ENCODE measurements at places on chromosomes 2 and 18.
A peak's percentile ranks its signal among the peaks of the same experiment; 100 is the strongest.

DNA sequence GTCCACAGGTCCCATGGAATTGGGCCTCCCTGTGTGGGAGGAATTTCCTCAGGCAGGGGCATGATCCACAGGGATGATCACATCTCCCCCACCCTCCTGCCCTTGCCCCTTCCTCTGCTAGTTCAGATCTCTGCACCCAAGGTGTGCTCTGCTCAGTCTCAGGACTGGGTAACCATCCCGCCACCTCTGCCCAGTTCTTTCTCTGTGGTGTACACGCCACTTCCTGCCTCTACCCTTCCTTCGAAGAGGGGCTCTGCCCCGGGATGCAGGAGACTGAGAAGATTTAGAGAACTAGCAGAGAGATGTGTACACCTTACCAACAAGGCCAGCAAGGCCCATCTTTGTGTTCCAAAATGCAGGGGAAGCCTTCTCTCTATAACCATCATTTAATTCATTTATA lies 160.4 kb downstream of the CELF4 start:
- no peak for DNase-seq

DNA sequence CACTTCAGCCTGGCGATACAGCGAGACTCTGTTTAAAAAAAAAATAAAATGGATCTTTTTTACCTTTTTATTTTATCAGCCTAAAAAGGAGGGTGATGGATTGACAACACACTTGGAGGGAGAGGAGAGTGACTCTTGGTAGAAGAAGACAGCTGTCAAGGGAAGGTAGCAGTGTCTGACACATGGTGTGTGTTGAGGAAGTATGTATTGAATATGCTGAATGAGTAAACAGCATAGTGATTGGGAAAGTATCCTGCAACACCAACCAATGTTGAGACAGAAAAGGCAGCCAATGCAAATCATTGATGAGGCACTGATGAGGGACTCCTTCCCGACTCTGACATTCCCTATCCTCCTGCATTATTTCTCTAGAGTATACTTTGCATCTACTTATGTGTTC lies 306.4 kb downstream of the LPIN1 start:
- no peak for DNase-seq

GRCh38 chr2:72515696-72516095 lies 310.1 kb downstream of the EXOC6B start:
- DNase-seq, result no peak

- DNase-seq, result no peak
Measured at GRCh38 chr18:76699923-76700322, 122.4 kb upstream of the ZNF236 start.

DNA sequence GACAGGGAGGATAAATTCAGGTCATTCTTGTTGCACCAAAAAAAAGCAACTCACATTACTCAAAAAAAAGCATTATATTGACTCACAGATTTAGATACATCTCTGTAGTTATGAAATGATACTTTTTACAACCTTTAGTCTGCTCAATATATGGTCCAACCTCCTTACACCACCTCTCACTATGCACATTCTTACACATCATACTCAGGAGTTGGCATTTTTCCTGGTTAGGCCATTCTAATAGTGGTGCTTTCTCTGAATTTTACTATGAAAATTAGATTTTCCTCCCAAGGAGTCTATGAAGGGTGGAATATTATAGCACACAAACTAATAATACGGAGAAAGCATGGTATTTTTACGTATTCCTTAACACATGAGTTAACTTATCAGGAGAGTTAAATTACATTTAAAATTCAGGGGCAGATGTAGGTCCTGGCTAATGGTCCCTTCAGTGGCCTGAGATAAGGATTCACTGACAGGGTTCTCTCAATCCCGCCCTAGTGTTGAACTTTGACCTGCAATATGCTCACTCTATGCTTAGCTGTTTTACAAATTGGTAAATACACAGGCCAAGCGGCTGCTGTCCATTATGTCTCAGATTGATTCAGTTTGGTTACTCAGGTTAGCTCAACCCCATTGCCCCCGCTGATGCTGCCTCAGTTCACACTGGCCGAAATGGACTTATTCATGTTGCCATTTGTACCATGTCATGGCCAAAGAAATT lies 153.6 kb downstream of the NCKAP5 start:
- no peak for DNase-seq

GRCh38 chr2:8229546-8229986 lies 452.3 kb upstream of the ID2 start:
- DNase-seq, result peak; percentile 15

- no peak for DNase-seq
Measured at GRCh38 chr2:128408349-128409305, 90.0 kb upstream of the HS6ST1 start.

- DNase-seq, result no peak
Measured at GRCh38 chr2:186913870-186914269, 64.9 kb upstream of the ZSWIM2 start.

- DNase-seq, result no peak
Measured at GRCh38 chr2:19187323-19188020, 171.0 kb downstream of the OSR1 start.

DNA sequence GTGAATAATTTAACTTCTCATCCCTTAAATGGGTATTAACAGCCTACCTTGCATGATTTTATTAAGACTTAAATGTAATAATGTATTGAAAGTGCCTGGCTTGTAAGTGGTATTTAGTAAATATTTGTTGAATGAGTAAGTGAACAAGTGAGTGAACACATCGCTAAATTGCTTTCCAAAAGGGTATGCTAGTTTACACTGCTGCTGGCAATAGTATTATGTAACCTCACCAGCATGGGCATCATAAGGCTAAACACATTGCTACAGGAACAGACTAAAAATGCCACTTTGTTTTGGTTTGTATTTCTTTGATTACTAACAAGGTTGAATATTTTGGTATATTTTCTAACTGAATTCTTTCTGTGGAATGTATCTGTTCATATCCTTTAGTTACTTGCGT lies 9.8 kb downstream of the WDR43 start:
- DNase-seq, result no peak

DNA sequence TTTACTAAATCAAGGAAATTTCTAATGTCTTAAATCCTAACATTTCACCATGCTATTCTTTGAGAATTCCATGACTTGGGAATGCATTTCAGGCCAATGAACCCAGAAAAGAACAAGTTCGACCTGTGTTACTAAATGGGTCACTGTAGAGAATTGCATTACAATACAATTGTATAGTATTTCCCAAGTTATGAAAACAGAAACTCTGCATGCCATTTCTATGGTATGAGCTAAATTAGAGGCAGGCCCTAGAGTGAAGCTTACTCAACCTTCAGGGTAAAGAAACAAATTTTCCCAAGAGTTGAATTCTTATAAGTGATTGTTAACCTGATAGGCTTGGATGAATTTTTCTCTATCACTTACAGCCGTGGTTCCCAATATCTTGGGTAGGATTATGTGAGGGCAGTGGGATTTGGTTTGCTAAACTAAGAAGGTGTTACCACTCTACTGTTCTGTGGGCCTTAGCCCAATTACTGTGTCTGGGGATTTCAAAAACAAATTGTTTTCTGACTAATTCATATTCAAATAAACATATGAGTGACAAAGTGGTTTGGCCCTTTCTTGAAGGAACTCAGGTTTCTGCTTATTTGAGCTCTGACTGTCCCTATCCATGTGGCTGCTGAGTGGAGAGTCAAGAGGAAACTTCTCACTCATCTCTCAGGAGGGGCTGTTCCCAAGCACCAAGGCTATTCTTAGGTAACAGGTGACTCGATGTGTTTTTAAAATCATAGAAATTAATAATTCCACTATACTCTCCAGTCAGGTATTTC lies 11.2 kb upstream of the SERPINB7 start:
- DNase-seq, result no peak

DNA sequence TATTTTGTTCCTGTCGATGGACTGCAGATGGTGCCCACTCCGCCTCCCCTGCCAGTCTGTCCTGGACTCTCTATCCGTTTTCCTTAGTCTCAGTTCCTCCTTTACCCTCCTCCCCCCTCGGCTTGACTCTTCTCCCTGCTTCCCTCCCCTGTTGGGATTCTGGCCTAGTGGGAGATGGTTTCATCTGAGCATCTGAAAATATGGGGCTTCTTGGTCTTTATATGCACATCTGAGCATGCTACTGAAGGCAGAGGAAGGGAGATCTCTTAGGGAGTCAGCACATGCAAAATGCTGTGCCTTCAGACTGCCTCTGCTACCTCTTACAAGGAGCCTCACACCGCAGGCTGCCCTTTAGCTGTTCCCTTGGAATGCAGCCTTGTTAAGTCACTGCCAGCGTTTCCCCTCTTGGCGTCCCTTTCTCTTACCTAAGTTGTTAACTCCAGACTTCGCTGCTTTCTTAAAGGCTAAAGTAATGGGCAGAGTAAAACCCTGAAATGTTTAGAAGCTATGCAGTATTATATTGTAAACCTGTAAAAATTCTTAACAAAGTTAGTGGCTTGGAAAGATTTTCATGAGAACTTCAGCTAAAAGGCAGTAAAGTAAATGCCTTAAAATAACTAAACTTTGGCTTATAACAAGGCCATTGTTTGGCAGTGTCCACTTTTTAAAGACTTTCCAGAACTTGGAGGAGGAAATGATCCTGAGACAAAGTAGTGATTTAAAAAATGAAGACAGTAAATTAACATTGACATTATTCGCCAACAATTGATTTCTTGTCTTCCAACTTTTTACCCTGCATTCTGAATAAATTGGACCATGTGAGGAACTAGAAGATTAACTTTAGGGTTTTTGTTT lies 49.8 kb downstream of the LDLRAD4 start:
- DNase-seq, result no peak

GRCh38 chr18:69659142-69659651 lies 258.5 kb downstream of the DOK6 start:
- no peak for DNase-seq

- DNase-seq, result no peak
Measured at GRCh38 chr2:241018051-241018891, 19.9 kb downstream of the SNED1 start.

- DNase-seq, result no peak
Measured at GRCh38 chr2:6866982-6867381, 1.3 kb upstream of the CMPK2 start.

GRCh38 chr2:16139663-16140615 lies 199.6 kb downstream of the MYCN start:
- no peak for DNase-seq

GRCh38 chr2:79887747-79888374 lies 375.0 kb downstream of the CTNNA2 start:
- DNase-seq, result peak; percentile 12

DNA sequence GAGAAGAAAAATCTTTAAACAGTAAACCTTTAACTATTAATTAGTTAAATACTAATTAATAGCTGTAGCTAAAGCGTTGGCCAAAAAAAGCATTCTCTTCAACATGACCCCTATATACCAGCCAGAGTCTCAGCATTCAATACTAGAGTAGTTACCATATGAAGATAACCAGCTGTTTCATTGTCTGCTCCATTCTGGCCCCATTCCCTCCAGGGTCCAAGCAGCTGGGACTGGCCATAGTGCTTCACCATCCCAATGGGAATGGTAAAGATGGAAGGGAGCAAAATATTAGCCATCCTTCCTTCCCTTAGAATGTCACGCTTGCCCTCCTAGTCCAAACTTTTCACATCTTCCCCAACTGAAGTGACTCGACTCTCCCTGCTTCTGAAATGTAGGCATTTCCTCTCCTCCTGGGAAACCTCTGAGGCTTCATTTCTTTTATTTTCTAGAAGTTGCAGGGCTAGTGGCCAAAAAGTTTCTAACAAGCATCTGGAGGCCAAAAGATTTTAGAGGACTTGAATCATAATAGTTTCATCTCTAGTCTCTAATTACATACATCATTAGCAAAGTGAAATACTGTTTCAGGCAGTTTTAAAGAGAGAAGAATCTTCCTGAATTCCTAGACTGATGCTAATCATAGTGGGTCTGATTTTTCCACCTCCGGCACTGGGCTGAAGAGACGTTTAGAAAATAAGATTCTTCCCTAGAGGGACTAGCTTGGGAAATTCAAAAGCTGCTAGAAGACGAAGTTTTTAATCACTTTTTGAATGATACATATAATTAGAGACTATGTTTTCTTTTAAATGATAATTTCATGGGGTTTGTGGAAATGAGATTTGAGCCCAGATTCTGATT lies 52.7 kb downstream of the CCDC68 start:
- DNase-seq, result no peak

DNA sequence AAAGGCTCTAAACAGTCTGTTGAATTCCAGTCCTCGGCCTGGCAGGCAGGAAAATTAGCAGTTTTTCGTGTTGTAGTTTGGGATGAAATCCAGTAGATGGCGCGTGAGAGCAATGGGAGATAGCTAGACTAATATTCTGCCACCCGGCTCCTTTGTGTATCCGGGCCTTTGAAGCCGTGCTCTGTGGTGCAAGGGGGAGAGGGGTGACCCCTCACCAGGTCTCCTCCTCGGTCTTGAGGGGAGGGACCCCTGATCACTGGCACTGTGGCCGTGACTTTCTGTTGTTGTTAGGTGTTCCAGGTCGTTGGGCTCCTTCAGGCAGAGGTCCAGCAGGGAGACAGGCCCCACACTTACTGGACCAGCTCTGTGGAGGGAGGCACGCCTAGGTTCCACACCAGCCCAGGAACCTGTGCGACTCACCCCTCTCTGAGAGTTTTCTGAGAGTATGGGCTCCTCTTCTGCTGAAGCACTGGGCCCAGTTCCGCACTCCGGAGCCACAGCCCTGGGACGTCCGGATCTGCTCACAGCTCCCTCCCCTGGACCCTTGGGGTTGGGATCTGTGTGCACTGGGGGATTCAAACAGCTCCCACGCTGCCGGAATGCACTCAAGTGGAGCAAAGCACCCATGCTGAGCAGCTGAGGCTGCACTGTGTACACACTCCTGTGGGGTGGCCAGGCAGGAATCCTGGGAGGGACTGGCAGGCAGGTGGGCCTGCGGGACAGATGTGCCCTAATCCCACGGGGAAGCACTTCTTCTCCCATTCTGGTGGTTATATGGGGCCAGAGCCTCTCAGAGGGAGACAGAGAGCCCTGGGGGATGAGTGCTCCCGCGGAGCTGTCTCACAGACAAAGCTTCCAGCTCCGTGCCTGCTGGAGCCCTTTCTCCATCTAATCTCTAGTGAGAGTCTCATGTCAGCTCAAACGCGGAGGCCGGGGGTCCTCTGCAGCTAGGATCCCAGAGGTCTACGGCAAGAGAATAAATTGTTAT lies 8.8 kb downstream of the GKN2 start:
- peak; percentile 29 for DNase-seq

- DNase-seq, result no peak
Measured at GRCh38 chr18:2424420-2424819, 146.9 kb downstream of the METTL4 start.

All from stimulated activated CD4-positive, alpha-beta T cell treated with anti-CD3 and anti-CD28 coated beads, Interleukin-4, amount 100 ng/mL, for 48 hours (primary cell).